Fibroblast of the aortic adventitia (primary cell): ENCODE measurements at places on chromosomes 7 and 10. TPM values are rescaled to one million over a fixed set of nuclear protein-coding genes. Genes with fewer than 3 reads are reported as not detected.

Gene FERD3L
- total RNA-seq = not detected in 2 replicates

Gene LRRD1
- 0.09 and 0.41 TPM in 2 replicates for total RNA-seq

Gene UCMA
- total RNA-seq = not detected in 2 replicates

Gene GALNT17
- total RNA-seq = 0.18 TPM in 1 of 2 replicates, not detected in the other

Gene CBLL1
- 32.0 and 32.6 TPM in 2 replicates for total RNA-seq

Gene CALML3
- total RNA-seq = not detected in 2 replicates

Gene FOXP2
- 3.9 and 17.4 TPM in 2 replicates for total RNA-seq

Gene ERVW-1
- total RNA-seq = not detected in 2 replicates

Gene CLDN3
- total RNA-seq = not detected in 2 replicates

Gene ZC3HAV1L
- 11.9 and 36.6 TPM in 2 replicates for total RNA-seq

Gene FAM185A
- 8.4 and 35.3 TPM in 2 replicates for total RNA-seq

Gene LRRC17
- total RNA-seq = 95.6 and 131 TPM in 2 replicates

Gene ARL3
- 10.4 and 12.1 TPM in 2 replicates for total RNA-seq

Gene NCAPG2
- total RNA-seq = 8.9 and 35.0 TPM in 2 replicates

Gene GRID2IP
- total RNA-seq = not detected in 2 replicates

Gene AKR1C8
- not detected in 2 replicates for total RNA-seq

Gene MBLAC1
- total RNA-seq = 1.9 and 4.2 TPM in 2 replicates

Gene NRG3
- total RNA-seq = not detected in 2 replicates

Gene HK1
- total RNA-seq = 84.1 and 98.2 TPM in 2 replicates

Gene CADPS2
- total RNA-seq = 16.0 and 26.9 TPM in 2 replicates

Gene GIMAP1
- not detected in 2 replicates for total RNA-seq

Gene RAPGEF5
- 1.5 and 4.2 TPM in 2 replicates for total RNA-seq

Gene FXYD4
- total RNA-seq = not detected in 2 replicates

Gene OR6B1
- not detected in 2 replicates for total RNA-seq

Gene ADAM22
- total RNA-seq = 1.3 and 2.4 TPM in 2 replicates

Gene MEST
- 63.0 and 236 TPM in 2 replicates for total RNA-seq

Gene TMEM229A
- total RNA-seq = 3.8 TPM in 1 of 2 replicates, not detected in the other

Gene SLC13A1
- total RNA-seq = not detected in 2 replicates

Gene GATA3
- not detected in 2 replicates for total RNA-seq

Gene PKD2L1
- not detected in 2 replicates for total RNA-seq

Gene TRIP6
- 71.4 and 81.3 TPM in 2 replicates for total RNA-seq

Gene CALHM1
- not detected in 2 replicates for total RNA-seq

Gene CDNF
- 1.2 and 2.4 TPM in 2 replicates for total RNA-seq

Gene AKR1B15
- total RNA-seq = not detected in 2 replicates

Gene ACSM6
- total RNA-seq = not detected in 2 replicates

Gene RNF32
- 0.54 and 1.9 TPM in 2 replicates for total RNA-seq

Gene MYH16
- total RNA-seq = not detected in 2 replicates

Gene AOAH
- 0.74 TPM in 1 of 2 replicates, not detected in the other for total RNA-seq

Gene ANXA8L1
- 1.2 TPM in 1 of 2 replicates, not detected in the other for total RNA-seq

Gene SFTPD
- total RNA-seq = not detected in 2 replicates

Gene SLC26A5
- total RNA-seq = not detected in 2 replicates
